Head of caudate nucleus (tissue), 42 donors: ENCODE measurements at places on chromosomes 1 and 21.
A peak's percentile ranks its signal among the peaks of the same experiment; 100 is the strongest.

DNA sequence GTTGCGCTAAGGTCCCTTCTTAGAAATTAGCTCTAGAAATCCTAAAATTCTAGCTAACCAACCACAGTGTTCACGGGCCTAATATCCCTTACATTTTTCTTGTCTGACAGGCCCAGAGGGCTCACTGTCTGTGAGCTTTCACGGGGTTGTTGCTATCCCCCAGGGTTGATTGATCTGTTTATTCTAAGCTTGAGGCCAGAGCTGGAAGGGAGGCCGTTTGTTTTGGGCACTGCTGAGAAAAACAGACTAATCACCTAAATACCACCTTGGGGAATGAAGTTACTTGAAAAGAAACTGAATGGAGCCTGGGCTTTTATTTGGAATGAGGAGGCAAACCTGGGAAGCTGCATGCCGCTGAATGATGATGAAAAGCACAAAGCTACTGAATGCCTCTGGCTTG is 162.4 kb downstream of the KIF26B start:
- no peak for DNase-seq

GRCh38 chr1:59178339-59179187 is 118.3 kb upstream of the FGGY start:
- DNase-seq, result no peak

DNA sequence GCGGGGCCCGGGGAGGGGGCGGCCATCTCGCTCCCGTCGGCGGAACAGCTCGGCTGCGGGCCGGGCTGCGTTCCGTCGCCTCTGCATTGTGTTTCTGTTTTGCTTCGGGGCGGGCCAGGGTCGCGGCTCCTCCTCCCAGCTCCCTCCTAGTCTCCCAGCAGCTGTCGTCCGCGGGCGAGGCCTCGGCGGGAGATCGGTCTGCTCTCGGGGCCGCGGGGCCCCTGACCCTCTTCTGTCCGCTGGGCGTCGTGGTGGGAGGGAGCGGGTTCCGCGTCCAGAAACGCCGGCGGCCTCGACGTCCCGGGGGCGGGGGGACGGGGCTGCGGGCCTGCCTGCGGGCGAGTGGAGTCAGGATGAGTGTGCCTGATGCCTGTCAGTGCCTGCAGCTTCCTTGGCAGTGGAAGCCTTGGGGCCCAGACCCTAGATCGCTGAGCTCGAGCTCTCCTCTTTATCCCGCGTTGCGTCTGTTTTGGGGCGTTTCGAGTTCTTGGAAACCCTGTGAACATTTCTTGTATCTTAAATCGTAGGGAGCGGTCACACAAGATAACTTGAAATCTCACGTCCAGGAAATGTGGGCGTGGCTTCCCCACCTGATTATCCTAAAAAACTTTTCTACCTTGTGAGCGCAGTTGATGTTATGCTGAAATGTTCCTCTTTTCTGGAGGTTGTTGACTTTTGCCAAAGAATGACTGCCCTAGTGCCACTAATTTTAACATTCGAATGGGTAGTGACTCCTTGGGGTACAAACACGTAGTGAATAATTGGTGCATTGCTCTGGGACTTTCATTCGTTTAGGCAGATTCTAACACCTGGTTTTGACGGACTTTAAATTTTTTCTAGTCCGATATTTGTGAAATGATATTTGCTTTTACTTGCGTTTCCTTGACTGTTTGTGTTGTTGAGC is 676 bp downstream of the MORC3 start:
- peak; percentile 60 for DNase-seq

- DNase-seq, result no peak
Measured at GRCh38 chr1:55682198-55682597, 467.0 kb upstream of the USP24 start.

DNA sequence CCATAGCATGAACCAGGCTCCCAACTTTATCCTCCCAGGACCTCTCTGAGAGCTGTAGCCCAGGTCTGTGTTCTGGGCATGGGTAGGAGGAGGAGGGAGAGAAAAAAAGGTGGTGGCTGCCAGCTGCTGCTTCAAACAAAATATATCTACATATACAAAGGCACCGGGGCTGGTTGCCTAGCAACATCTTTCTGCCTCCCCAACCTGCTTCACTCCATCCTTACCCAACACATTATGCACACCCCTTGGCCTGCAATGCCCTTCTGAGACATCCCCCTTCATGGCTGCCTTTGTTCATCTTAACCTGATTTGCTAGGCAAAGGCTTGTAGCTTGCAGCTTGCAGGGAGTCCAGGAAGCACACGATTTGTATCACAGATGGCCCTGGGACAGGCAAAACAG is 27.2 kb upstream of the ATP1A1 start:
- no peak for DNase-seq
